ENCODE measurements at places on chromosomes 13 and 19.

DNA sequence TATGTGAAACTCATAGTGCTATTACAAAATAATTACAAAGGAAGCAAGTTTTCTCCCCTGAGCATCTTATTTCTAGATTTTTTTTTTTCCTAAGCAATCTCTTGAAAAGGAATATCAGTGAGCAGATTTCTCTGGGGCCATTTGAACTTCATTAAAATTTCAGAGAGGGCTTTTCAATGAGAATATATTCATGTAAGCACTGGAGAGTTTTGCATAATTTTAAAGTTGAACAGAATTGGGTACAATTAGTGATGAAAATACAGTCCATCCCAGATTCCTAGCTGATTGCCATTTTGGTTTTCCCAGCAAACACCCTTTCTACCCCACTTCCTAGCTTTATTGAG, 66.8 kb upstream of the RNF113B start:
- DNase-seq = no peak

DNA sequence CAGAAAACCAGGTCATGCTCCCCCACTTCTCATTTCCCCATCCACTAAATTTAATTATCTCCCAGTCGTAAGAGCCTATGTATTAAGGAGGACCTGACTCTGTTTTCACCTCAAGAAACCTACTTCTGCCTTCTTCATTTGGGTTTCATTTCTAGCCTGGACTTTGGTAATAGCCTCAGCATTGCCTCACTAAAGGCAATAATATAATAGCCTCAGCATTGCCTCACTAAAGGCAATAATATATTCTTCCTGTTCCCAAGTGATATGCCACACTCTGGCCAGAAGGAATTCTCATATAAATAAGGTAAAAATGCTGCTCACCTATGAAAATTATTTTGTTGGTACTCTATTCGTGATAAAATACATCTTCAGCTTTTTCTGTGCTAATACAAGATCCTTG, 993.9 kb downstream of the EFNB2 start:
- DNase-seq = no peak

DNA sequence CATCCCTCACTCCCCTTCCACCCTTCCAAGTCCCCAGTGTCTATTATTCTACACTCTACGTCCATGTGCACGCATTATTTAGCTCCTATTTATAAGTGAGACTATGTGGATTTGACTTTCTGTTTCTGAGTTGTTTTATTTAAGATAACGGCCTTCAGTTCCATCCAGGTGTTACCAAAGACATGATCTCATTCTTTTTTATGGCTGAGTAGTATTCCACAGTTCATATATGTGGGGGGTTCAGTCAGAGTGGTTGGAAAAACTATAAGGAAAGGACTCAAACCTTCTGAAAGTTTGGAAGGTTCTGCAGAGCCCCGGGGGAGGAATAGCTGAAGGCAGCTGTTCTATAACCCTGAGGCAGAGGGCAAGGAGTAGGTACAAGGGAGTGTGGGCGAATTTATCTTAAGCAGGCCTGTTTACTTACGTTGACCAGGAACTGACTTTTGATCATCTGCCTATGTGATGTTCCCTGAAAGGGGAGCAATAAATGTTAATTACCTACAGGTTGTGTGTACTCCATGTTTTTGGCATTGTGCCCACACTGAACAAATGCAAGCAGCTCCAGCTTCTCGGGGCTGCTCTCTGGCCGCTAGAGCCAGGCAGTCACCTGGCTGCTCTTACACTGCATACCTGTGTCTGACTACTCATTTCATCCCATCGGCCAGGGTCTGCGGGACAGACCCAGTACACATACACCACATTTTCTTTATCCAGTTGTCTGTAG, 13.5 kb upstream of the ADGRE1 start:
- no peak for DNase-seq

DNA sequence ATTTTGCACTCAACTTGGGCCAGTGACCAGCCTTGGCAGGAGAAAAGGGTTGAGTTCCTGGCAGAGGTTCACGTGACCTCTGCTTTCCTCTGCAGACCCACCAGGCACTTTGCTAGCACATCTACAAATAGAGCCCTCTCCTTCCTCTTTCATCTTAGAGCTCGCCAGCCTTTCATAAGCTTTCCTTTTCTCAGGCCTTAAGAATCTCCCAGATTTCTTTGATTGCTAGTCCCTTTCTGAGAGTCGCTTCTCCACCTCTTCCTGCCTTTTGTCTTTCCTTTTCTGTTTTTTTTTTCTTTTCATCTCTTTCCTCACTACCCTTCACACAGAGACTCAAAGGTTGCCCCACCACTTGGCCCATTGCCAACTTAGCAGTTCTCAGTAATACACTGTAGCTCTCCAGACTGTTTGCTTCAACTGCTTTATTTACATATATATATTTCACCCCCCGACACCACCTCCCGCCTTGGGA, 375.7 kb upstream of the SPRY2 start:
- DNase-seq = no peak

- DNase-seq = no peak
Measured at GRCh38 chr13:25538276-25538675, 166.5 kb downstream of the ATP8A2 start.

- no peak for DNase-seq
Measured at GRCh38 chr13:44237881-44238421, 135.7 kb upstream of the SERP2 start.

GRCh38 chr13:26379831-26380230, 125.9 kb downstream of the CDK8 start:
- no peak for DNase-seq

DNA sequence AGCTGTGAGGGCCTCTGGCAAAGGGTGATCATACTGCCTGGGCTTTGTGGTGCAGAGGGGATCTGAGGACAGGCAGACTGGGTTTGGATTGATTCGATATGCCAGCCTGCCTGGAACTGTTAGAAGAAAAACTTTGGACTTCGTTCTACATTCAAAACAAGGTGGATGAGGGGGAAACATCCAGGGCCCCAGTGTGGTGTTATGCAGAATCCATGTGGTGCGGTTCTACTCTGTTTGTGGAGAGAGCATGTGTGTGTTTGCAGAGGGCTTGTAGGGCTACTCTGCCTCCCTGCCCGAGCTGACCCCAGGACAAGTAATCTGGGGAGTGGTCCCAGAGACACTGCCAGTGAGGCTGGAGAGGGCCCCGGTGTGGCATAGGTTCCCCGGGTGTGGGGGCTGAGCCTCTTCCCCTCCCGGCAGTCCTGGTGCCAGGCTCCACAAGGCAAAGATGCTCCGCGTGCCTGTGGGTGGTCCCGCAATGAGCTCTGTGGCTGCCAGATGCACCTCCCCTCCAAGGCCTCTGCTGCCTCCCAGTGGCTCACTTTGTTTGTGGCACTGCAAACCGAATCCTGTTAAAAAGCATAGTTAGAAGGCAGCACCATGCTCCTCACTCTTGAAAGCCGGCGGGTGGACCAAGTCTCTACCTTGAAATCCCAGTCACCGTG, 22.3 kb upstream of the TFDP1 start:
- DNase-seq = peak; percentile 54

GRCh38 chr19:4277191-4277696, 1.8 kb upstream of the SHD start:
- DNase-seq = no peak

- no peak for DNase-seq
Measured at GRCh38 chr13:68350554-68350953, 1120.4 kb upstream of the PCDH9 start.

- DNase-seq = no peak
Measured at GRCh38 chr19:2743099-2743498, 3.3 kb upstream of the SLC39A3 start.

GRCh38 chr13:69882451-69882850, 225.2 kb upstream of the ATXN8OS start:
- no peak for DNase-seq

DNA sequence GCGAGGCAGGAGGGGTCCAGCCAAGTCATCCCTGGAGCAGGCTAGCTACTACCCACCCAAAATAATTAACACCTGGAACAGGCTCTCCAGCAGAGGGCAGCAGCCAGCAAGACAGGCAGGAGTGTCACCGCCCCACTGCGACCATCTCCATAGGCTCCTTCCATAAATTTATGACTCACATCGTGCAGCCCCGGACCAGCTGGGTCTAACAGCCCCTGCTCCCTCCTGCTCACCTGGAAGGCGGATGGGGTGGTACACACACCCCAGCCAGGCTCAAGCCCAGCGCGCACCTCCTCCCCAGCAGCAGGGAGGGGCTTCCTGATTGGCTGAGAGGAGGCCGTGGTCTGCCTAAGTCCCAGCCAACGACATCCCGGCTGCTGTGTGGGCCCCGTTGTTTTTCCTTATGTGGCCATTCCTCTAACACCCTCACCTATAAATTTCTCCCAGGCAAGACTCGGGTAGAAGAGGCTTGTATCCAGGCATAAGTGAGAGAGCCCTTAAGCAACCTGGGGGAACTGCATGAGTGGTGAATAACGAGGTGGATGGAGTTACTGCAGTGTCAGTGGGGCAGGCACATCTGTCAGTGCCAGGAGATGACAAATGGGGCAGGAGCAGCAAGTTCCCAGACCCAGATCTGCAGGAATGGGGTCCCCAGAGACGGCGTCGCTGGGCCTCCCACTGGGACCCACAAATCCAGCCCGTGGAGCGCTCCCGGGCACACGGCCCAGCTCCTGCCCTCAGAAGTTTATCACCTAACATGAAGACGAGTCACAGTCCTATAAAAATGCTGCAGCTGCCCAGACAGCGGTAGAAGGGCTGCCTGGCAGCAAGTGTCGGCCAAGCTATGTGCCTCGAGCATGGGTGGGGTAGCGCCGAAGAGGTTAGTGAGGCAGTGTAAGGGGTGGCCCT, 43.1 kb downstream of the CEBPG start:
- DNase-seq = peak; percentile 66

GRCh38 chr13:27393101-27393500, 31.3 kb upstream of the GTF3A start:
- DNase-seq = no peak

- DNase-seq = no peak
Measured at GRCh38 chr19:43498233-43498842, 6.2 kb downstream of the PHLDB3 start.

GRCh38 chr19:39679791-39680168, 24.1 kb downstream of the LGALS16 start:
- DNase-seq = no peak

DNA sequence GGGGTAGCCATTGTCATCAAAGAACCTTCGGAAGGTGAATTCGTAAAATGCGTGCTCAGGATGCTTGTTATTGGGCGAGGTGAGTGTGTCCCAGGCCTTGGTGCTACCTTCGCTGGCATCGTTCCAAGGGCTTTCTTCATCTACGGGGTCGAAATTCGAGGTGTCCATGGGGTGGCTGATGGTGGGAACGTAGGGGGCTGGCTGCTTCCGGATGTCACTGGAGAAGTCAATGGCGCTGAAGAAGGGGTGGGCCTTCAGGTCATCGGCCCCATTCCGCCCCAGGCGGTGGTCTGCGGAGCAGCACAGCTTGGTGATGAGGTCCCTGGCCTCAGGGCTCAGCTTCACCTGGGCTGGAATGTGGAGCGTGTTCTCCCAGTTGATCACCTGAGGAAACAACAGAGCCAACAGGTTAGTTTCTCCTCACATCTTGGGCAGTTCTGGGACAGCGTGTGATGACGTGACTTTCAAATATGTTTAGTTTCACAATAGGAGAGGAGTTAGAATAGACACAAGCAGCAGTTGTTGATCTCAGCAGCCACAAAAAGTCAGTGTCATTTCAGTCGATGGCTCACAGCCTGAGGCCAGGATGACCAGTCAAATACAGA, 72.5 kb upstream of the XPO4 start:
- no peak for DNase-seq

DNA sequence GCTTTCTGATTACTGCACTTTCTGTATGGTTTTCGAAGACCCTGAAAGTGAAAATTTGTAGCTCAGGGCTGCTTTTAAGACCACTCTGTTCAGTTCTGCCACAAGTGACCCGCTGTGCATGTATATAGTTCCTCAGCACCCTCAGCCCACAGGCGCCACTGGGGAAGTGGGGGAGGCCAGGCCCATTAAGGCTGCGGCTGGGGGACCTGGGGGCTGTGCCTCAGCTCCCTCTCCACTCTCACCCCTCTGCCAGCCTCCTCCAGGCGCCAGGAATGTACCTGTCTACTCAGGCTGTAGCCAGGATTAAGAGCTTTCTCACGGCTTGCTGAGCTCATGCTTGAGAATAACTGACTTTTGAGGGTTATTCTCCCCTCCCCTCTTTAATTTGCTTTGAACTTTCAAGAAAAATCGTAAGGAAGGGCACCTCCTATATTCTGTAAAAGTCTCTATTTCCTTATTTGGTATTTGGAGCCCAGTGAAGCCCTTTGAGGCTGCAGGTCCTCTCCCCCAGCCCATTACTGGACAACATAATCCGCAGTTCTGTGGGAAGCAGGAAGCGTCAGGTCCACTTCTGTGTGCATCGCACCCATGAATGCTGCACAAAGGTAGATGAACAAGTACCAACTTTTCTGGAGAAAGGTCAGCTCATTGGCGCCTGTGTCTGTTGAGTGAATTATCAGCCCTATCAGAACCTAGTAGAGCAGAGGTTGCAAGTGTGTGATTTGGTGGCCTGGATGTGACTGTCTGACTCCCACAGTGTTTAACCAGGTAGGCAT, 29.6 kb downstream of the GJA3 start:
- no peak for DNase-seq

GRCh38 chr13:50267917-50268316, 252.7 kb downstream of the KCNRG start:
- DNase-seq = no peak

DNA sequence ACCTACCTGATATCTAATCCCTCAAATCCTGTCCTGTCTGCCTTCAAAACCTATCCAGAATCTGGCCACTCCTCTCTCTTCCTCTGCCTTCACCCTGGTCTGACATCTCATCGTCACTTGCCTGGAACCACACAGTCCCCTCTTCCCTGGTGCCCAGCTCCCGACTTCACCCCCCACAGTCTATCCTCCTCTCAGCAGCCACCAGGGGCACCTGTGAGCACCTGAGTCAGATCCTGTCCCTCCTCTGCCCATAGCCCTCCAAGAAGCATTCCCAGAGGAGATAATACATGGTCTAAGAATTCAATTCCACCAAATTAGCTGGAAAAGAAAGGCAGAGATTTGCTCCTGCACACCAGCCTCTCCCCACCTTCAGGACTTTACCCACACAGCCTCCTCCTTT, 48.9 kb downstream of the ZNRF4 start:
- no peak for DNase-seq

DNA sequence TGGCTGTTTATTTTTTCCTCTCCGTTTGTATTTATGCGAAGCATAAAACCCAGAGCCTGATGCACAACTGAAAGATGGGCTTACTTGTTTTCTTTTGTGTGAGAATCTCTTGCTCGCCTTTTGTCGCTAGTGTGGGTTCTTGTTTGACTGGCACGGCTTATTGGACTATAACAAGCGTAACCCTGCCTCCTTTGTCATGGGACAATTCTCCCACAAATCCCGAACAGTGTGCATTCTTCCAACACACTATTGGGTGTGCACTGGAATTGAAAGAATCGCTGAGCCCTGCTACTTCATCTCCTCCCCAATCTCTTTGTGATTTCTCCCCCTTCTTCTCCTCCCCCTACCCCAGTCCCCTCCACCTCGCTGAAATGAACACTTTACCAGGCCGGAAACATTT, 110.8 kb downstream of the ZIC5 start:
- DNase-seq = no peak

- DNase-seq = no peak
Measured at GRCh38 chr13:74153316-74153715, 19.1 kb upstream of the KLF12 start.
